Choroid plexus epithelial cell (primary cell): ENCODE measurements at places on chromosomes 5 and 9.
A peak's percentile ranks its signal among the peaks of the same experiment; 100 is the strongest.

DNA sequence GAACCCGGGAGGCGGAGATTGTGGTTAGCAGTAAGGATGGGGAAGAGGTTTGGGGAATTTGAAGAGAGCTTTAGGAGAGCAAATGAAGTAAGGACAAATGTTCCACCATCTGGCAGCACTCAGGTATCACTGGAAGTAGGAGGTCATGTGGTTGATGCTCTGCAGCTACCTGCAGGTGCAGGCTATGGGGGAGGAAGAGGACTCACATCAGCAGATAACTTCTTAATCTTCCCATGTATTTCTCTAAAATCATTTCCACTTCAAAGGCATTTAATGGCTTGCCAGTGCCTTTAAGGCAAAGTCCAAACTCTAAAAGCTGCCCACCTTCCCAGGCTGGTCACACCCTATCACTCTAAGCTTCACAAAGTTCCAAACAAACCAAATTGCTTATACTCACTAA is 8.1 kb upstream of the HAVCR1 start:
- no peak for DNase-seq

GRCh38 chr5:89857790-89858189 is 551.8 kb downstream of the CETN3 start:
- no peak for DNase-seq

DNA sequence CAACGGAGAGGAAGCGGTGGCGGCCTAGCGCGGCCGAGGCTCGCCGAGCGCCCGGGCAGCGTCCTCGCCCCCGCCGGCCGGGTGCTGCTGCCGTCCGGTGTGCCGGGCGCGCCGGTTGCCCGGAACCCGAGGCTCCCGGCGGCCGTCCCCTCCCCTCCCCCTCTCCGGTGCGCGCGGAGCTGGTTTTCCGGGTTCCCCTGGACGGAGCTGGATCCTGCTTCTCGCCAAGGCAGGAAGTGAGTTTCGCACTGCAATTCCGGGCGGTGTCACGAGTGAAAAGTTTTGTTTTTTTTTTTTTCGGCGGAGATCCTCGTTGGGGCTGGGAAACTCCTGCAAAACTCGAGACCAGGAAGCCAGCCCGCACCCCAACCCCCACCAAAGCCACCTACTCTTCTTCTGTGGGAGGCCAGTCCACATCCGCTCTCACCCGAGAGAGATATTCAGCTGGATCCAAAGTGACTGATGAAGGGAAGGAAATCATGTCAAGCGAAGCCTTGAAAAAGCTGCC is at the start of gene ERBIN:
ERBIN (plus strand) TSS at position 300 of the 508 bp plus-strand sequence. CDS start 66,144 bp downstream, outside the sequence.
- peak; percentile 90 for DNase-seq

GRCh38 chr9:91549177-91549576 is 125.5 kb upstream of the NFIL3 start:
- DNase-seq = no peak

- DNase-seq = no peak
Measured at GRCh38 chr9:129442803-129443511, 177.9 kb downstream of the C9orf50 start.

GRCh38 chr5:170310256-170310926 is 12.8 kb upstream of the LCP2 start:
- peak; percentile 27 for DNase-seq

DNA sequence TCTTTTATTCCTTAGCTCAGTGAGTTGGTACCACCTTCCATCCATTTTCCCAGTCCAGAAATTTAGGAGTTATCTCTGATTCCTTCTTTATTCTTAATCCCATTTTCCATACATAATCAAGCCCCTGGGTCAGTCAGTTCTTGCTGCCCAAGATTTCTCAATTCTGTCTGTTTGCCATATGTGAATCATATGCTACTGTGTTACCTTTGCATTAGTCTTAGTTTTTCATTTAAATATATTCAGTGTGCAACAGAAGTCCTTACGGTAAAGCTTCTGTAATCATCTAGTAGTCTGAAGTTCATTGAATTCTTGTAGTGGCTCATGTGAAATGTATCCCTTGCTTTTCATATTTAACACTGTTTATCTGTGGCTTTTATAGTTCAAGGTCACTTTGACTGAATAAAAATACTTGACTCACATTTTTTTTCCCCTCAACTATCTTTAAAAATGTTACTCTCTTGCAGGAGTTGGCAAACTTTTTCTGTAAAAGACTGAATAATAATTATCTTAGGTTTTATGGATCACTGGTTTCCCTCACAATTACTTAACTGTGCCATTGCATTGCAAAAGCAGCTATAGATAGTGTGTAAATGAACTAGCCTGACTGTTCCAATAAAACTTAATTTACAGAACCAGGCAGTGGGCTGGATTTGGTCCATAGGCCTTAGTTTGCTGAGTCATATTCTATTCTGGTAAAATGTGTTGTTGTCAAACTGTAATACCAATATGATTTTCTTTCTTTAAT is 6.9 kb downstream of the KIAA1958 start:
- DNase-seq = peak; percentile 18

- DNase-seq = no peak
Measured at GRCh38 chr5:54621709-54622108, 104.2 kb downstream of the SNX18 start.

GRCh38 chr5:71949772-71950171 is 157.5 kb upstream of the MAP1B start:
- no peak for DNase-seq

DNA sequence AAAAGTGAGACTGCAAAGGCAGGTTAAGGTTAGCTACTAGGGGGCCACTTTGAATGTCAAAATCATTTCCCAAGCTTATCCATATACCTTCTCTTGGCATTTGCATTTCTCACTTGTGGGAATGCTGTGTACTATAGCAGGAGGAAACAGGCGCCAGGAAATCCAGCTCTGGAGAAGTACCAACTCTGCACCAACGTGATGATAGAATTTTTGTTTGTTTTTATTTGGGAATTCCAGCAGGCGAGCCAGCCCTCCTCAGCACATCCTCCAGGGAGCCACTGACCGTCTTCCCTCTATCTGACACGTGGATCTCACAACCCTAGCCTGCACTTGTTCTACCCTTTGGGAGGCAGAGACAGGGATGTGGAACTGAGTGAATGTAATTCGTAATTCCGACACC is 318.0 kb downstream of the ACTL7B start:
- no peak for DNase-seq

DNA sequence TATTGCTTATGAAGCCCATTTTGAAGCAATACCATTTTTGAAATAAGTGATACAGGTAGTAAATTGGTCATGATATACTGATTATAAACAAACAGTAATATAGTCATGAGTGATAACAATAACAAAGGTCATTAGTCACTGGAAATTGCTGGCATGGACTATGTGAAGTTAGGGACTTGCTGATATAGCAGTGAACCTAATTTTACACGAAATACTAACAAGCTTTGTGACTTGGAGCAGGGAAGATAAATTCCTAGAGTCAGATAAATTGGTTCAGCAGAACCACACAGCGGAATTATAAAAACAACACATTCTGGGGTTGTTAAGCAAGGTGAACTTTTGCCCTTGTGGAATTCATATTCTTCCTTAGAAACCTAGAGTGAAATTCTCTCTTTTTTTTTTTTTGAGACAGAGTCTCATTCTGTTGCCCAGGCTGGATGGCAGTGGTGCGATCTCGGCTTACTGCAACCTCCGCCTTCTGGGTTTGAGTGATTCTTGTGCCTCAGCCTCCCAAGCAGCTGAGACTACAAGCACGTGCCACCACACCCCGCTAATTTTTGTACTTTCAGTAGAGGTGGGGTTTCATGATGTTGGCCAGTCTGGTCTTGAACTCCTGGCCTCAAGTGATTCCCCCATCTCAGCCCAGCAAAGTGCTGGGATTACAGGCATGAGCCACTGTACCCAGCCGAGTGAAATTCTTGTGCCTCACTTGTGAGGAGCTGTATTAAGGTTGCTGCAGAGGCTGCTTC is 6.0 kb downstream of the UGCG start:
- peak; percentile 82 for DNase-seq

- DNase-seq = peak; percentile 51
Measured at GRCh38 chr9:114938687-114939575, 8.5 kb upstream of the TNFSF8 start.

GRCh38 chr9:5459289-5459829 is 9.0 kb downstream of the CD274 start:
- peak; percentile 39 for DNase-seq

DNA sequence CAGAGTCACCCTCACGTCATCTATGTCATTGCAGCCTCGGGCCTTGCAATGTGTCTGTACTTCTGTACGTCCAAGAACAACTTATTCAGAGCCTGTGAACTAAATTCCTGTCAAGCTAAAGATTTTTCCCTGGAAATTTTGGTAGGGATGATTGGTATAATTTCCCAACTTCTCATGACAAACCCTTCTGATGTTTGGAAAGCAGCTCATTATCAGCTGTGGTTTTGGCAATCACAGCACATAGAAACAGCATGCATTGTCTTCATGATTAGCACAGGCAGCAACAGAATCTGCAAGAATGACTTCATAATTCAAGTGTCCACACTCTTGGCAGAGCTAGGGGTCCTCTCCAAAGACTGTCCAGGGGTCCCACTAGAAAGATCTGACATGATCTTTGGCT is 49.5 kb downstream of the APBA1 start:
- peak; percentile 3 for DNase-seq

DNA sequence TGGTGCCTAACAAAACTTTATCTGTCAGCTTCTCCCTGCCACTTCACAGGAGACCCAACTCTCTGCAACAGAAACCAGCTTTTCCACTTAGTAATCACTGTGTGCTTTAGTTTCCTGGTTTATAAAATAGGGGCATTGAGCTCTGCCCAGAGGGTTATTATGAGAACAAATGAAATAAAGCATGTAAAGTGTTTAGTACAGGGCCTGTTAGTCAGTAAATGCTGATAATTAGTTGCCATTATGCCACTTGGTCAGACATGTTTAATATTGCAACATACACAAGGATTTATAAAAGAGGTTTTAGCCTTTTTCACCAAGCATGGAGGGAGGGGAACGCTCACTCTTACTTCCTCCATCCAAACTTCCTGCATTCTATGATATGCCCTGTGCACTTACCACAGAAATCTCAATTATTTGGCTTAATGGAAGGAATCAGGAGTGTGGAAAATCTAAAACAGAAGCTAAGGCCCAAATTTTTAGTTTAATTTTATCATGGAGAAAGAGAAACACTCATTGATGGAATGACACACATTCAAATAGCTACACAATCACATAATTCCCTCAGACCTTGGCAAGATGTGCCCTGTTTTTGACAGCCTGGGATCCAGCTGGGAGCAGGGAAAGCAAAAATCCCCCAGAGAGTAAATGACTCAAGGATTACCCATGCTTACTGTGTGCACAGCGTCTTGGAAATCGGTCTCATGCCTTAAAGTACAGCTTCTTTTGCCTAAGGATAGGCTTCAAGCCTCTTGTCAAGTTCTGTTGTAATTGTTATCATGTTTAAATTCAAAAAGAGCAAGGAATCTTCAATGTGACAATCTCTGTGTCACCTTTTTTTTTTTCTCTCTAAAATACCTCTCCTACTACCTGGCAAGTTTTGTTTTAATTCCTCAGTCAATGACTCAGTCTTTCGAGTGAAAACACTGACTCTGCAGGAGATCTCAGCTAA is 34.0 kb downstream of the ZNF474 start:
- DNase-seq = peak; percentile 85

DNA sequence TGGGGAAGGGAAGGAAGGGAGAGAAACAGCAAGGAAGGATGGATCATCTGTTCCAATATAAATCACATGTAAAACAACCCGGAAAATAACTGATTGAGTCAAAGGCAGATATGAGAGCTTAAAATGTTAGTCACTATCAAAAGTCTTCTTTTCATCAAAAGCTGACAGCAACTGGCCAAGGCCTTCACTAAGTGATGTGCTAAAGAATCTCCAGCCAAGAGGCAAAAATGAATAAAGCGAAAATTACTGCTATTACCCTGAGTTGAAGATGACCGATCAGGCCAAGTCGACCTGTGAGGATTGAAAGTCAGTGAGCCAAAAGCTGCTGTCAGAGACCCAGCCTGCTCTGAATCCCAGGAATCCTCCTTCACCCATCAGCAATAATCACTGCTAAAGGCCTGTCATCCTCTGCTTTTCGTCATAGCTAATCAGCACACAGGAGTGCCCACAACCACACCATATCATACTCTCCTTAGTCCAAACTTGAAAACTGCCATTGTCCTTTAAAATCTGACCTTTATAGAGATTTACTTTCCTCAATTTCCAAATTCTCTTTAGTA is 736.9 kb downstream of the TLE1 start:
- DNase-seq = no peak

DNA sequence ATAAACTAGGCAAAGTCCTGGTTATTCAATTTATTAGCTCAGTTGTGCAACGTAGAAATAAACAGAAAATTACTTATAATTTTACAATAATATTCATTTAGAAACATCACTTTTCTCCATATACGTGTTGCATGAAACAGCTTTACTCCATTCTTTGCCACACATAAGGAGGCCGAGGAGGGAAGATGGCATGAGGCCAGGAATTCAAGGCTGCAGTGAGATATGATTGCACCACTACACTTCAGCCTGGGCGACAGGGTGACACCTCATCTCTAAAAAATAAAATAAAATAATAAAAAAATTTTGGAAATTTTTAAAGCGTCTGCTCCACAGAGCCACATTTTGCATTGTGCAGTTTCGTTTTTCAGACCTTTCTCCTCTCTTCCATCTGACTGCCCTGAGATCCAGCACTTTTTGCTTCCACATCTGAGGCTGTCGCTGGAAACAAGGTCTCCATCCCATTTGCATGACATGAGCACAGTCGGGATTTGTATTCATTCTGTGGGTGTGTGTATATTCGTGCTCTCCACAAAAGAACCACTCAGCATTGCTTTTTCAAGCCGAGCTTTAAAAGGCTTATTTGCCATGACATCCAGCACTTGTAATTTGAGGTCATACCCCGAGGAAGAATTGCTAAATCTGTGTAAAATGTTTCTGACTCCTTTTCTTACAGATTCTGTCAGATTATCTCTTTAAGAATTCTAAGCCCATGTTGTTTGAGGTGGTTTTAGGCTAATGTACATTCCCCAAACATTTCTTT is 98.6 kb upstream of the MSX2 start:
- no peak for DNase-seq

DNA sequence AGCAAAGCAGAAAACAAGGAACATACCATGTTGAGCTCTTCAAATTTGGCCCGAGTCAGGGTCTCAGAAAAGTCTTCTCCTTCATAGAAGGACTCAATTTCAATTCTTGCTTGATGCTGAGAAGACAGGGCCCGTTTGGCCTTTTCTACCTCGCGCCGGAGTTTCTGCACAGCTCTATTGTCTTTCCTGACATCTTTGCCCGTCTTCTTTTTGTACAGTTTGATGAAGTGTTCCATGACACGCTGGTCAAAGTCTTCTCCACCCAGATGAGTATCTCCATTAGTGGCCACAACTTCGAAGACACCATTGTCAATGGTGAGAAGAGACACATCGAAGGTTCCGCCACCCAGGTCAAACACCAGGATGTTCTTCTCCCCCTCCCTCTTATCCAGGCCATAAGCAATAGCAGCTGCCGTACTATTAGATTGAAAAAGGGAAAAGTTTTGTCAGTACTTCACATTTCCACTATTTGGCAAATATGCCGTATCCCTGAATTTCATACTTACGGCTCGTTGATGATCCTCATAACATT is 2.2 kb downstream of the HSPA5 start:
- DNase-seq = no peak

DNA sequence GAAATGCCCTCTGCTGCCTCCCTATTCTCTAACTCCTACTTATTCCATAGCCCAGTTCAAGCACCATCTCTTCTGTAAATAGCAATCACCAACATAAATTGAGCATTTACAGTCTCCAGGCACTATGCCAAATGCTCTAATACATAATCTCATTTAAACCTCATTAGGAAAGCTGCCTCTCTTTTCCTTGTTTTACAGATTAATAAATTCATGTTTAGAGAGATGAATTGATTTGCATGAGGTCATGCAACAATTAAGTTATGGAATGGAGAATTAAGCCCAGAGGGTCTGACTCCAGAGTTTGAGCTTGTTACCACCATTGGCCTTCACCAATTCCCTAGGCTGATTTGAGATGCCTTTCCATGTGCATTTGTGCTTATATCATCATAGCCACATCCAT is 23.4 kb upstream of the RFX3 start:
- DNase-seq = no peak
